ENCODE measurements at places on chromosomes 7 and 10. TPM values are rescaled to one million over a fixed set of nuclear protein-coding genes. Genes with fewer than 3 reads are reported as not detected.

- no peak for DNase-seq
Measured at GRCh38 chr7:148929176-148929575, 45.1 kb upstream of the EZH2 start.

DNA sequence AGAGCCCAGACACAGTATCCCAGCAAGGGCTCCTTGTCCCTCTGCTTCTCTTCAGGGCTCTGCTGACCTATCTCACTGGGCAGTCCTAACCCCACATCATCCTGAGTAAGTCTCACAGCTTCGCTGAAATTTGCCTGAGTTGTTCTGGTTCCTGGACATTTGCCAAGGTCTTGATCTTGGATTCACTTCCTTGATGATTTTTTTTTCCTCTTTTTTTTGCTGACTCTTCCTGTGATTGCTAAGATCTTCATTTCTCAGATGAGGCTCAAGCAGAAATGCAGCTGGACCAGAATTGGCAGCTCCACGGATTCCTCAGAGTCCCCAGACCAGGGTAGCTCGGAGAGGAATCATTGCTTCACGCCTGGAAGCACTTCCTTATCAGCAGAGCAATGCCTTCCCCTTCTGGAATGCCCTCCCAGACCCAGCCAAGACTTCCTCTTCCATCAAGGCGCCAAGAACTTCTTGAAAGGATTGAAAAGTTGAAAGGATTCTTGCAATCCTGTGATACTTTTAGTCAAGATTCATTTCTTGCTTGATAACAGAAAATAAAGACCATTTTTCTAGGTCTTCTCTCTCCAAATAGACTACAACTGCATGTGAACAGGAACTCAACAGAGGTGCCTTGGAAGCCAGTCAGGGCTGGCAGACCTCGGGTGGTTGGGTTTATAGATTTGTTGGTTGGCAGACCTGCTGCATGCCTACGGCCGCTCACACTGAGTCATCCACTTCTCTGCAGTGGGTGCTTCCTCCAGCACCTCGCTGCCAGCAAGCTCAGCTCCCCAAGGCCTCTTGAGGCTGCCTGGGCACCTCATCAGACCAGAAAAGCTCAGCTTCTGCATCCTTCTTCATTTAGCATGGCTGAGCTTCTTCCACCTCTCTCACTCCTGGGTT lies 8.8 kb upstream of the AFAP1L2 start:
- no peak for DNase-seq

DNA sequence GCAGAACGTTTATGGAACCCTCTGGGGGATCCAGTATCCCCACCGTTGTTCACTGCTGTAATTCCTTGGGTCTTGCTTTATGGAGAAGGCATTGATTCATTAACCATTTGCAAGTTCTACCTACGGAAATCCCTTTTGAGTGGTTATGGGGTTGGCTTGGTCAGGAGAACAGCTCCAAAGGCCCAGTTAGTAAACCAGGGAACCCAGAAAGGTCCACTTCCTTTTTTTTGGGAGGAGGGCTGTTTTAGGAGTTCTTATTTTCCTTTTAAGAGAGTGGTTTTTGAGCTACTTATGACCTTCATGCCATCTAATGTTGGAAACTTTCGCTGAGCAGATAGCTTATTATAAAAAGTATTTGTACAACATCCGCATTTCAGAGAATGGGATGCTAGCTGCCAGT lies 1.3 kb downstream of the POR start:
- DNase-seq: no peak

DNA sequence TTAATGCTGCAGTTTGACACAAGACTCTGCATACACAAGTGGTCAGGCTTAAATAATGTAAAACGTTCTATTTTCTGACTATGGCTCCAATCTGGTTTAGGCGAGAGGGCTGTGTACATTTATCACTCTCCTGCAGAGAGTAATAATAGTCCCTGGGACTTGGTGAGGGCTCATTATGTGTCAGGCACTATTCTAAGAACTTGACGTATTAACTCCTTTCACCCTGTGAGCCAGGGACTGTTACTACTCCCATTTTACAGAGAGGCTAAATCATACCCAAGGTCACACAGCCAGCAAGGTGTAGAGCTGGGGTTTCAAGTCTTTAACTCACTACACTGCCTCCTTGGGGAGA lies 187.2 kb upstream of the LYZL2 start:
- DNase-seq: no peak

DNA sequence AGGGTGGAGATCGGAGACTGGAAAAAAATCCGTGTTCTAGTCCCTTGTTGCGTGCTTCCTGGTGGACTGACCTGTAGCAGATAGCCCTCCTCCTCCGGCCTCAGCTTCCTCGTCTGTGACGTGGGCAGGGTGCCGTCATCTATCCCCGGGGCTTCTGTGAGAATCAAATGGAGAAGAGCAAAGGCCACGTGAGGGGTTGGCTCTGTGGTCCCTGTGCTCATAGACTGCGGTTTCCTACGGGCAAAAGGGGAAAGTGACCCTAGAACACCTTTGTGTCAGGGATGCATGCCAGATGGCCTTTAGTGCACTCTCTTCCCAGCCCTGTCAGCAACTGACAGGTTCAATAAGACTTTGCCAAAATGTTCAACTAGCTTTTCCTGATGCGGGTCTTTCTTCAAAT lies 33.7 kb downstream of the GRK5 start:
- DNase-seq: no peak

GRCh38 chr7:74057216-74057925 lies 26.2 kb upstream of the LIMK1 start:
- no peak for DNase-seq

GRCh38 chr10:83990126-83990525 lies 149.2 kb upstream of the GHITM start:
- DNase-seq: no peak

DNA sequence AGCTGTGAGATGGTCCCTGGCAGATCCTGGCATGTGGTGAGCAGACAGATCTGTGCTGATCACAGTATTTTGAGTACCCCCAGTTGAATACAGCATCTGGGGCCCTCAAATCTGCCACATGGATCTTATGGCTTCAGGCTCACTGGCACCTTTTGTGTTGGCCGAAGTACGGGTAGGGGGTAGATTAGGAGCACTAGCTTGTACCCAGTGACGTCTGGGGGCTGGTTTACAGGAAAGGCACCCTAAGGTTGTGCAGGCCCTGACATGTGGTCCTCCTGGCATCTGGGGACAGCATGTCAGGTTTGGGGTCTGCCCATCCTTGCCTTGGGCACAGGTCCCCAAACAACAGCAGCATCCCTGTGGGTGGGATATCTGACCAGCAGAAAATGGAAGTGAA lies 53.2 kb downstream of the SYPL1 start:
- DNase-seq: no peak

- no peak for DNase-seq
Measured at GRCh38 chr7:67671006-67671548, 674.4 kb downstream of the TYW1 start.

- peak; percentile 57 for DNase-seq
Measured at GRCh38 chr7:134831862-134832261, 52.4 kb downstream of the CALD1 start.

DNA sequence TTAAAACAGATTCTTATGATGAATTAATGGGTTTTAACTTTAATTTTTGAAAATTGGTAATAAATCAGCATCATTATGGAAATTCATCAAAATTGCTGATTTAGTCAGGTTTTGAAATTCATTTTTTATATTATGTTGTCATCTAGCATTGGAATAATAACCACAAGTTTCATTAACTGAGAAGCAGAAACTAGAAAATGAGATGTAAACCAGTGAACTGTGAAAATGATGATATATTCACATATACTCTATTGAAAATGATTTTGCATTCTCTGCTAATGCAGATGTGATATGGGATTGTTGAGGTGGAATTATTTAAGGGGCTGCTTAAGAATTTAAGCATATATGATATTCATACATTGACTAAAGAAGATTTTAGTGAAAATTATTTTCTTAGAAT lies 316.1 kb upstream of the FZD1 start:
- no peak for DNase-seq

DNA sequence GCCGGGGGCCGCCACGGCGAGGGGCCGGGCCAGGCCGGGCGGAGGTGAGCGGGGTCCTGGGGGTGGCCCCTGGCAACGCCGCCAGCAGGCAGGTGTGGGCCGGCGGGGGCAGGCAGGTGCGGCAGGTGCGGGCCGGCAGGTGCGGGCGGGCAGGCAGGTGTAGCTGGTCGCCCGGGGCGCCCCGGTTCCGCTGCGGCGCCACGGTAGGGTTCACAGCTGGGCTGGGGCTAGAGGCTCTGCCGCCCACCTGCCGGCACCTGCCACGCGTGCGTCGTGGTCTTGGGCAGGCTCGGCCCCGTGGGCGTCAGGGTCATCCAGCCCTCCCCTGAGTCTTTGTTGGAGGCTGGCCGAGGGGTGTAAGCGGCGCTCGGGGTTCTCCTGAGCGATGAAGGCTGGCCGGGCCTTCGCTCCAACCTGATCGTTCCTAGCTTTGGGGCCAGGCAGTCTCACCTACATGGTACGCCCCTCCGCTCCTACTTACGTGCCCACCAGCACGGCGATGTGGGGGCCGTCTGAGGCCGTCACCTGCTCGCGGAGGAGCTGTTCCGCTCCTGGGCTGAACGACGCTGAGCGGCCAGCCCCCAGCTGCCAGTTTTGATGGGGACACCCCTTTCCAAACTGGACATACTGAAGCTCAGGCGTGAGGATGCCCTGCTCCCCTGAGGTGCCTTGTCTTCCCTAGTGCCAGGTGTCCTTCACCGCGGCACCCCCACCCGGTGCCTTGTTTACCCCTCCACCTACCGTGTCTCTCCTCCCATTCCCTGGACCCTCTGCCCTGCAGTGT lies 493 bp downstream of the ZMIZ2 start:
- no peak for DNase-seq

GRCh38 chr7:80206763-80207162 lies 72.1 kb downstream of the GNAI1 start:
- DNase-seq: no peak

DNA sequence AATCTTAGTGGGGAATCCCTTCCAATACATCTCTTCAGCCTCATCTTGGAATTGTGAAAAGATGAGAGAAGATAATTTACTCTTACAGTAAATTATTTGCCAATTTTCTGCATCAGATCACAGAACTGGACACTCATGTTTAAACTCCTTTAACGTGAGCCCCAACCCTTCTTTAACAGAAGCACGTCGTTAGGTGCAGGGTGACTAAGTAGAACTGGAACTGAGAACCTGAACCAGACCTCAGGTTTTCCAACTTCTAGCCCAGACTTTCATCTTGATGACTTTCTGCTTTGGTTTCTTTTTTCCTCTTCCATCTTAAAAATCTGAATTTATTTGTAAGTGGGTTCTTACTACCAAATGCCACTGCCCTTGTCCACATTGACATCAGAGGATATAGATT lies 57.2 kb upstream of the LYZL2 start:
- no peak for DNase-seq

- no peak for DNase-seq
Measured at GRCh38 chr7:138204285-138204981, 128.2 kb downstream of the AKR1D1 start.

DNA sequence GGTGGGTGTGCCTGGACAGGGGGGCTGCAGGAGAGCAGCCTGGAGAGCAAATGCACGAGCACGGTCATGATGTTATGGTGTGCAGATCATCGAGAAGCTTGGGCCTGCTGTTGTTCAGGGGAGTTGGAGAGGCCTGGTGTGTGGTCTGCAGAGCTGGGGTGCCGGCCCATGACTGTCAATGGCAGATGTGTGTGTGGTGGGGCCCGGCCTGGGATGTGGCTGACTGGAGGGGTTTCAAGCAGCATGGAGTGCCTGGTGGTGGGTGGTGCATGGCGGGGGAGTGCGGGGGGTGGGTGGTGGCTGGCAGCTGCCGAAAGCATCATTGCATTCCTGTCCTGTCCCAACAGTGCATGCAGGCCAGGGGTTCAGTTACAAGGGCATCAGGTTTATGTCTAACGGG lies 122.6 kb downstream of the DOCK1 start:
- DNase-seq: no peak

DNA sequence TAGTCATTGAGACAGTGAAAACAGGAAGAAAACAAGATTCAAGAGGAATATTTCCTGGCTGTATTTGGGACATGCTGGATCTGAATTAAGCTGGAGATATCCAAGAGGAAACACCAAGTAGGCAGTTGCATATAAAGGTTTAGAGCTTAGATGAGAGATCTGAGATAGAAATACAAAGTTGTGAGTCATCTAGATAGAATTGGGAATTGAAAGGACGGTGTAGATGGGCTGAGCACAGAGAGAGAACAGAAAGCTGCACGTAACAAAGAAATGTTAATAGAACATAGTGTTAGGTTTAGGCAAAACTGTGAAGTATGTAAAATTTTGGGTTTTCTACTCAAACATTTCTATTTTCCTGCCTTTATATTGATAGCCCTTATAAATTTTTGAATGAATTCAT lies 218.5 kb upstream of the TMEM196 start:
- DNase-seq: no peak

DNA sequence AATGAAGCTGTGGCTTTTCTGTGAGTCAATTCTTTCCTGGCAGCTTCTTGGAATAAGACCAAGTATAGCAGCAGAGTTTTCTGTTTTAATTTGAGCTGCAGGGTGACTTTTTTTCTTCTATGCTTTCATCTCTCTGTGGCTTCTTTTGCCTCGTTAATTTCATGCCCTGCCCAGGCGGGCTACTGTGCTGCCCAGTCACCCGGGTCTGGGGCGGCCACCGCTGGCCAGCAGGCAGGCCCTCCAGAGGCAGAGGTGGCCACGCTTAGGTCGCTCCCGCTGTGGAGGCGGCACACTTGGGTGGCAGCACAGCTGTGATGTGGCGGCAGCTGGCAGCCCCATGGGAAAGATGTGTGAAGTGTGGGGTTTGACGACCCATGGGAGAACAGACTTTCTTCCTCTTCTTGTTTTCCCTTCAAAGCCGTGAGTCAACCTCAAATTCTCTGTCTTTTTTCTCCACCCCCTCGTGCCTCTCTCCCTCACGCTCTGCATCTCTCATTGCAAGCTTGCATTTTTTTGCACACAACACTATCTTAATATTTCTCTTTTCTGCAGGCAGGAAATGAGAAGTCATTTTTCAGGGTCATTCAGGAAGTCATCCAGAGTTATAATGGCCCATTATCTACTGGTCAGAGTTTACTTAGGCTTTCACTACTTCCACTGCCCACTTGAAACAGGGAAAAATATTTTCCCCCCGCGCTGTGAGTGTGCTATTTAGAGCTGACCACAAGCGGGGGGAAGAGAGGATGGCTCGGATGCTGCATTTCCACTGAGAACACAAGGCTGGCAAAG lies 67.8 kb downstream of the EGFR start:
- peak; percentile 79 for DNase-seq

The LRRC18 gene
- polyA plus RNA-seq: 1.9 TPM

The GPR15LG gene
- not detected for polyA plus RNA-seq

The GPRIN2 gene
- 8.6 TPM for polyA plus RNA-seq

The NPY gene
- not detected for polyA plus RNA-seq

The ZMIZ2 gene
- 63.2 TPM for polyA plus RNA-seq

The CLDN4 gene
- polyA plus RNA-seq: 86.2 TPM

The RASA4B gene
- polyA plus RNA-seq: 4.7 TPM

The RTKN2 gene
- polyA plus RNA-seq: 10.6 TPM

The INA gene
- 0.40 TPM for polyA plus RNA-seq
